ENCODE measurements at places on chromosomes 6 and 20.

GRCh38 chr20:48843057-48843806, 15.4 kb upstream of the PREX1 start:
- no peak for DNase-seq

- no peak for DNase-seq
Measured at GRCh38 chr6:149202952-149203351, 114.6 kb upstream of the TAB2 start.

GRCh38 chr6:160085713-160086505, 35.7 kb upstream of the SLC22A1 start:
- no peak for DNase-seq

DNA sequence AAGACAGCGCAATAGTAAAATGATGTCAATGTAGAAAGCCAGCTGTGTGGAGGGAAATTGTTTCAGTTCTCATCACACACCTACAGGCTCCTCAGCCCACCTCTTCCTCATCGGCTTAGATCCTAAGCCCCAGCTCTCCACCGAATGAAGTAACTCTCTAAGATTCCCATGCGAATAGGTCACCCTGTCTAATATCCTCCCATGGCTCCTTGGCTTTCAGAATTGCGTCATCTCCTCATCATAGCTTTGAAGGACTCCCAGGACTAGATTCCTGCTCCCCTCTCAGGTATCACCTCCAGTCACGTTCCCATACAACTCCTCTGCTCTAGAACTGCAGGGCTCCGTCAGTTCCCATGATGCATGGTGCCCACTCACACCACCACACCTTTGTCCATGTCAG, 16.2 kb upstream of the SLC22A16 start:
- DNase-seq, result no peak

DNA sequence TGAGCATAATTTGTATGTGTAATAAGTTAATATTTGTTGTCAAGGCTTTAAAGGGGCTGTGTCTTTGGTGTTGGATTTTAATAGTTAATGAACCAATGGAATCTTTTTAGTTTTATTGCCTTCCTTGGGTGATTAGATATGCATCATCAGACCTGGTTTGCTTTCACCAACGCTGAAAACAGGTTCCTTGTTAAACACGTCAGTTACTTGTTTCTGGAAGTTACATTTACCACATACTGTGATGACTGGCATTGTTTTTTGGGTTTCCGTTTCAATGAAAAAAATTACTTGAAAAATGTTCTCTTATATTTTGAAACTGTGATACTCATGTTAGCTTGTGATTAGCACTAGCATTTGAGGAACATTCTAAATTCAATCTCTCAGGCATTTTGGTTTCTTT, 58.6 kb upstream of the RNF144B start:
- DNase-seq, result no peak

Measured in hepatocyte (in vitro differentiated cells).